NCI-H460 (cell line): ENCODE measurements at places on chromosomes 12 and 14.

GRCh38 chr14:79658769-79659168 lies 552.5 kb downstream of the DIO2 start:
- no peak for DNase-seq

GRCh38 chr14:96252999-96253539 lies 2.9 kb upstream of the BDKRB1 start:
- no peak for DNase-seq

- no peak for DNase-seq
Measured at GRCh38 chr12:126668538-126668937, 1598.4 kb upstream of the TMEM132C start.

GRCh38 chr12:25550186-25550585 lies 2.9 kb downstream of the LMNTD1 start:
- peak; percentile 67 for DNase-seq

DNA sequence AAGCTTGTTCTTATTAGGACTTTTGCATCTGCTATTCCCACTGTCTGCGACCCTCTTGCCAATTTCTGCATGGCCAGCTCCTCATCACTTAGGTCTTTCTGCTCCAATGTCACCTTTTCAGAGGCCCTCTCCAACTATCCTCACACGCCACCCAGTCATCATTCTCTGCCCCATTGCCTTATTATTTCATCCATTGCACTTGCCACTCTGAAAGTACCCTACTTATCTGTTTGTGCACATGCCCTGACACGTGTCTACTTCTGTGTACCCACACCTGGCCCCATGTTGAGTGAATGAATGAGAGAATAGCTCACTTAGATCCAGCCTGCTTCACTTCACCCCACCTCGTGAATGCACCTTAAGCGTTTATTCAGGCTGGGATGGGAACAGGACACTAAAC lies 218.7 kb upstream of the TBX3 start:
- DNase-seq = no peak

DNA sequence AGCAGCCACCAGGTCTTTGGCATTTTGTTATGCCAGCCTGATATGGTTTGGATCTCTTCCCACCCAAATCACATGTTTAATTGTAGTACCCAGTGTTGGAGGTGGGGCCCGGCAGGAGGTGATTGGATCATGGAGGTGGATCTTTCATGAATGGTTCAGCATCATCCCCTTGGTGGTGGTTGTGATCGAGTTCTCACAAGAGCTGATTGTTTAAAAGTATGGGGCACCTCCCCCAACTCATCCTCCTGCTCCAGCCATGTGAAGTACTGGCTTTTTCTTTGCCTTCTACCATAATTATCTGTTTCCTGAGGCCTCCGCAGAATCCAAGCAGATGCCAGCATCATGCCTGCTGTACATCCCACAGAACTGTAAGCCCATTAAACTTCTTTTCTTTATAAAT lies 12.8 kb upstream of the PRKD1 start:
- DNase-seq = no peak

- DNase-seq = peak; percentile 50
Measured at GRCh38 chr12:55068416-55069010, 48.7 kb downstream of the NEUROD4 start.

- no peak for DNase-seq
Measured at GRCh38 chr14:73995977-73996378, 23.1 kb downstream of the ENTPD5 start.

GRCh38 chr12:34289431-34290380 lies 267.4 kb downstream of the ALG10 start:
- DNase-seq = no peak

DNA sequence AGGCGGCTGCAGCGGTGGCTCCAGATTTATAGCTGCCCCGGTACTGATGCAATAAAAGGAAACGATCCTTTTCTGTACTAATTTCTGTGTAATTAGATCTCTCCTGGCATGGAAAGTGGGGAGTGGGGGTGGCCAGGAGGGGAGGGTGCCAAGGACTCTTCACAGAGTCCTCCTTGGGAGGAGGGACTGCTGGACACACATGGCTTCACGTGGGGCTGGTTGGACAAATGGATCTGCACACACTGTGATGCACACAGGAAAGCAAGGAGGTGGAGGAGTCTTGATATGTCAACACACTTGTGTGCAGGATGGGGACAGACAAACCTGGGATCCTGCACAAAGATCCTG lies 23.8 kb upstream of the ATP5MC2 start:
- DNase-seq = no peak

- no peak for DNase-seq
Measured at GRCh38 chr12:89352242-89352491, 134 bp downstream of the DUSP6 start.

GRCh38 chr14:23418021-23418420 lies 9.9 kb upstream of the MYH6 start:
- DNase-seq = no peak

DNA sequence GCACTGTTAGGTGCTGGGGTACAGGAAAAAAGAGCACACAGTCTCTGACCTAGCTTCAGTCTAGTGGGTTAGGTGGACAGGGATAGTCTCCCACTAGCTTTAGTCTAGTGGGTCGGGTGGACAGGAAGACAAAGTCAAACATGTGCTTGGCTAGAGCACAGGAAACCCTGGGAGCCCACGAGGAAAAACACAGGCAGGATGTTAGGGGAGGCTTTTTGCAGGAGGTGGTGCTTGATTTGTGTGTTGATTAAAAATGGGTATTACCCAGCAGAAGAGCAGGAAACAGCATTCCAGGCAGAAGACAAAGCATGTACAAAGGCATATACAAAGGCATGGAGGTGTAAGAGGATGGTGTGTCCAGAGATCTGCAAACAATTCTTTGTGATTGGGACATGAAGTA lies 23.3 kb downstream of the SLC38A2 start:
- DNase-seq = no peak

GRCh38 chr12:65830305-65830704 lies 6.0 kb downstream of the HMGA2 start:
- DNase-seq = no peak

- no peak for DNase-seq
Measured at GRCh38 chr14:89298056-89298834, 118.8 kb downstream of the FOXN3 start.

DNA sequence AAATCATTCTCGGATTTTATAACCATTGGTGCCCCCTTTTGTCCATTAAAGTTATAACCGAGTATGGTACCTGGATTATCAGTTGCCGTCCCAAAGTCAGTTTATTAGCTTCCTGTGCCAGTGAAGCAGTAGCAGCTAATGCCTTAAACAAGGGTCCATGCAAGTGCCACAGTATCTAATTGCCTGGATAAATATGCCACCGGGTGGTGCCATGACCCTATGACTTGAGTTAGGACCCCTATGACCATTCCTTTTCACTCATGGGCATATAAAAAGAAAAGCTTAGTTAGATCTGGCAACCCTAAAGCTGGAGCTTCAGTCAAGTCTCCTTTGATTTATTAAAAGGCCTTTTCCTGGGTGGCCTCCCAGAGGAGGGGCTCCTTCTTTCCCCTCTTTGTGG lies 1314.6 kb downstream of the TMEM121 start:
- no peak for DNase-seq
